ENCODE measurements at places on chromosomes 6 and 20.

GRCh38 chr6:78502386-78502887, 364.9 kb upstream of the IRAK1BP1 start:
- no peak for DNase-seq

- no peak for DNase-seq
Observed at GRCh38 chr20:15692570-15692969, 880.7 kb downstream of the KIF16B start.

GRCh38 chr20:45436732-45437485, 21.0 kb downstream of the PIGT start:
- peak; percentile 89 for DNase-seq

GRCh38 chr6:129683601-129684322, 26.2 kb downstream of the ARHGAP18 start:
- peak; percentile 64 for DNase-seq

- no peak for DNase-seq
Observed at GRCh38 chr6:144296973-144297372, 11.8 kb downstream of the UTRN start.

DNA sequence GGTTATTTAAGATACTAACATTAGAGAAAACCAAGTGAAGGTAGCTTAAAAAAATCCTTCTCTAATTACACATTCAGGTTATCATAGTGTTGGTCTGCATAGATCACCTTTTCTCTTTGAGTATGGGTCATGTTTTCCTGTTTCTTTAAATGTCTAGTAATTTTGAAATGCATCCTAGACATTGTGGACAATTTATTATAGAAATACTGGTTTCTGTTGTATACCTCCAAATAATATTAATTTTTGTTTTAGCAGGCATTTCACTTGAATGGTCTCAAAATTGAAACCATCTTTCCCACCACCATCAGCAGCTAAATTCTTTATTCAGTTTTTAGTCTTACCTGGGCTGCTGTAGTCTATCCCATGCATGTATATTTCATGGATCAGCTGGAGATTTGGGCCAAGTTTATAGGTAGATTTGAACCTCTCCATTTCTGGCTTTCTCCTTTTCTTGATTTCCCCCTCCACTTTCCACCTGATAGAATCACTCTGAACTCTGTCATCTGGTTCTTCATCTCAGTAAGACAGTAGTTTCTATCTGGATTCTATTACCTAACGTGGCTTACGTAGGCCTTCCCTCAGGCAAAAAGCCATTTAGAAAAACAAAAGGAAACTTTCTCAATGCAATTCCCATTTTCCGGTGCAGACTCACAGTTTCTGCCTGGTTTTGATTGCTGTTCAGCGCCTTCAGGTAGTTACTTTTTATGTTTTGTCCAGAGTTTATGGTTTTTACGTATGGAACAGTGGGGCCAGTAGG, 52.3 kb downstream of the ZFAND3 start:
- no peak for DNase-seq

DNA sequence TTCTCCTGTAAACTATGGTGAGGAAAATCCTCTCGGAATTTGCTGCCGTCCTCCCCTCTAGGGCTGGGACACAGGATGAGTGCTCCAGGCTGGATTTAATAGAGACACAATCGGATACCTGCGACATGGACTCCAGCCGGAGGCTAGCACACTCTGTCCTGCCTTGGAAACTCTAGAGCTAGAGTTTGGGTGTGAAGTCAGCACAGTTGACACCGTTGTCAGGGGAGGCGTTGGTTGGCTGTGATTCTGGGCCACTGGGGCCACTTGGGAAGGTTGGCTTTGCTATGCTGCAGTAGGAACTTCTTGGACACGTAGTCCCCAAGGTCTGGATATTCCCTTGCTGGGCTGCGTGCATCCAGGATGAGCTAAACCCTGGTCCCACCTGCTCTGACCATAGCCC, 169.4 kb downstream of the NRN1 start:
- no peak for DNase-seq

DNA sequence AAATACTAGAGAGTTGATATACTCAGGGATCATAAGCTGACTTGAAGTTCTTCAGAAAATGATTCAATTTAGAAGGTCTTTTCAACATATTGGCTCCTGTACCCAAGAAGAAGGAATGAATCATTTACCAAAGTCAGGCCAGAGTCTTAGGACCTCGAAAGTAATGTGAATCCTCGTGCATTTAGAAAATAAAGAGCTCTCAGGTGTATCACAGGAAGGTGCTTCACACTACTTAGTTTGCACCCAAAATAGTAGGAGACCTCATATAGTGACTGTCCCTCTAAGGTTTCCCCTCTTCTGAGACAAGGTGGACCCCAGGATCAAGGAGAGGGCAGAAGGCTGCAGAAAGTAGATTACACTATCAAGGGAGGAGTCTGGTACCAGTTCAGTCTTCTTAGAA, 71.8 kb downstream of the F13A1 start:
- DNase-seq = no peak

- DNase-seq = no peak
Observed at GRCh38 chr6:156026486-156027247, 571.0 kb upstream of the NOX3 start.

GRCh38 chr6:33312361-33313104, 1.3 kb downstream of the TAPBP start:
- DNase-seq = peak; percentile 79

- DNase-seq = no peak
Observed at GRCh38 chr6:48747040-48747439, 636.0 kb upstream of the PTCHD4 start.

DNA sequence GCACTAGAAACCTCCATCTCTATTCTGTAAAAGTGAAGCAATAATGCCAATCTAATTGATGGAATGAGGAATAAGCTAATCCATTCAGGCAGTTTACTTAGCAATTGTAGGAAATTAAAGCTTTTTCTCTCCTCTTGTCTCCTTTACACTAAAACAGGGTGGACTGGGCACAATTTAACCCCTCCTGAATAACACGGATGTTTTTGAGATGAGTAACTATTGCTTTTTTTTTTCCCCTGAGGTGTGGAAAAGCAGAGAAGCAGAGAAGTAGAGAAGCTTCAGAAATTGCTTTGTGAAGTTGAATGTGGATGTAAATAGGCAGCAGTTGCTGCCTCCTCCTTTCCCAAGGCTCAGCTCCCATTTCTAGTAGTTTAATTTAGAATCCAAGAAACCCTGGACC, 40.0 kb upstream of the GCNT2 start:
- no peak for DNase-seq

DNA sequence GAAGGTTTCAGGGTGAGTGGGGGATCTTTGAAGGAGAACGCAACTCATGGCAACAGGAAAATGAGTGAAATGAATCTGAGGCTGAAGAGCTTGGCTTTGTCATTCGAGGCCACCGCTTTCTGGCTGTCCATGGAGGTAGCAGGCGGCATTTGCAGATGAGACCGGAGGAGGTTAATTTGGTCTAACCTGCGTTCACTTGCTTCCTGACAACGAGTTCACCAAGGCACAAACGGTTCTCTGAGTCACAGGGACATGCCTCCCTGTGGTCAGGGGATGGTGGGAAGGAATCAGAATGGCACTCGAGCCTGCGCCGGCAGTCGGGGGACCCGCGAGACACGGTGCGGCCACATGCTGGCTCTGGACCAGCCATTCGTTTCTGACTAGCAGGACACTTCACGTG, 75.0 kb downstream of the IRF4 start:
- DNase-seq = no peak

- no peak for DNase-seq
Observed at GRCh38 chr6:129504456-129504855, 205.5 kb downstream of the ARHGAP18 start.

DNA sequence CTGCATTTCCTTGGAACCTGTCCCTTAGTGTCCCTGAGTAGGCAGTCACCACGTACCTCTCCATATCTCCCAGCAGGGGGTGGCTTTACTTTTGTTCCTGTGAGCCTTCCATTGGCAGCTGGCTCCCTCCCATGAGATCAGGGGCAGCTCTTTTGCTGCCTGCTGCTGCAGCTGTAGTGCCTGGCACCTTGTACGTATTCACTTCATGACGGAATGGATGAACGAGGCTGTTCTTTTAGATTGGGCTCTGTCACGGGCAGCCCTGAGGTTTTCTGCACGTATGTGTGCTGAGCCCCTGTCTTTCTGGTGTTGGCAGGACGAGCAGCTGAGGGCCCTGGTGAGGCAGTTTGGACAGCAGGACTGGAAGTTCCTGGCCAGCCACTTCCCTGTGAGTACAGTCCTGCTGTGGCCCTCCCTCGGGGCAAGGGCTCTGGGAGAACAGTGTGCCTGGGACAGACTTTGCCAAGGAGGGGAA, 14.6 kb downstream of the MYBL2 start:
- no peak for DNase-seq

DNA sequence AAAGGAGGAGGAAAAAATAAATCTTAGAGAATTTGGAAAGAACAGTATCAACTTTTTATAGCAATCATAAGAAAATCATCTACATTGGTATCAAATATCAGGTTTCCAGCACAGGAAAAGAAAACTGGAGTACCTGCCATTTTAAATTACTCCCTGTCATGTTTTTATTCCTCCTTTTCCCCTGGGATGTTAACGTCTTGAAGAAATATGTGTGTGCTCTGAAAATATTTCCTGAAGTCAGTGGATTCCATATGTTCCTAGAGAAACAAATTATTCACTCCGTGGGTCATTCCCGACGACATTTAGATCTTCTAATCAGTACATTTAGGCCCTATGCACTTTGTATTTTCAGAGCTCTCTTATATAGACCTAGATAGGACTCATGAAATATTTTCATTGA, 42.0 kb upstream of the RSPO3 start:
- no peak for DNase-seq

GRCh38 chr6:140923048-140923447, 1209.7 kb upstream of the GJE1 start:
- no peak for DNase-seq

- no peak for DNase-seq
Observed at GRCh38 chr6:114862819-114863218, 520.0 kb upstream of the HS3ST5 start.

DNA sequence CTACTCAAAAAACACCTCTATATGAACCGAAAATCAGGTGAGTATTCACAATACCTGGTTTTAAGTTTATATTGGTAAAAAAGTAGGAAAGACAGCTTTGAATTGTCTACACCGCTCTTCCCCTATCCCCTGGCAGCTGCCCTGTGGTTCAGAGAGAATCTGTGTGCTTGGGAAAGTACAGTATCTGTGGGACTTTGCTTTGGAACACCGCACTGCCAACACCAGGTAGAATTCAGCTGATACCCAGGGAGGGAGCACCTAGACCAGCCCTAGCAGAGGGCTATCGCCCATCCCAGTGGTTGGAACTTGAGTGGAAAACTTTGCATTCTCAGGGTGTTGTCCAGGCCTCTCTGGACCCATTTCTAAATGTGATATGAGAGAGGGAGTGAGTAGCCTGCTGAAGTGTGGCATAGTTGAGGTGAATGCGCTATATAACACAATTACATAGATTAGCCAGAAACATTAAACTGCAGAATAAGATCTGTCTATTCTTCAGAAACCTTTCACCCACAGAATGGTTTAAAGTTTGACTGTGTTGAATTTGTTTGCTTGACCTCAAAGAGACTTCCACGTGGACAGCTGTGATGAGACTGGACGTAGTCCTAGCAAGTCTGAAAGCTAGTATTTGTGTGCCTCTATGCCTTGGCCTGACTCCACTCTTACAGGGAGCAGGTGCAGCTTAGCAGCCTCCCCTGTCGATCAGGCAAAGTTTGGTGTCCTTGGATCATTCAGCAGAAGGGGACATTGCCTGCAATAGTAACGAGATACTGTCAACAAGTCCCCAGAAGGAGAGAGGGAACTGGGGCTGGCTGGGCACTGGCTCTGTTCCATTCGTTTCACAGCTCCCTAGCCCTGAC, 11.5 kb upstream of the MPC1 start:
- DNase-seq = no peak

GRCh38 chr6:6701864-6702263, 113.3 kb downstream of the LY86 start:
- no peak for DNase-seq

- no peak for DNase-seq
Observed at GRCh38 chr20:23396950-23397627, 24.2 kb downstream of the NAPB start.

GRCh38 chr20:258963-259362, 1.4 kb downstream of the DEFB132 start:
- DNase-seq = no peak

DNA sequence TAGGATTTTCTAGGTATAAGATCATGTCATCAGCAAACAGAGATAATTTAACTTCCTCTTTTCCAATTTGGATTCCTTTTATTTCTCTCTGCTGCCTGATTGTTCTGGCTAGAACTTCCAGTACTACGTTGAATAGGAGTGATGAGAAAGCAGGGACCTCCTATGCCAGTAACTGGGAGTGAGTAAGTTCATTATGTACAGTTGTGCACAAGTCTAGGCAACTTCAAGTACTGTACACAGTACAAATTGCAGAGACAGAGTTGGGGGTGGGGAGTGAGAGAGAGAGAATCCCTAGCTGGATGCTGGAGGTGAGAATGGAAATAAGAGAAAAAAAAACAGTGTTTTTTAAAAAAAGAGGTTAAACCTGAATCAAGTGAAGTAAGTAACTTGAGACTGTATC, 210.2 kb downstream of the MMUT start:
- no peak for DNase-seq

GRCh38 chr6:16766836-16767745, 5.8 kb upstream of the ATXN1 start:
- no peak for DNase-seq

DNA sequence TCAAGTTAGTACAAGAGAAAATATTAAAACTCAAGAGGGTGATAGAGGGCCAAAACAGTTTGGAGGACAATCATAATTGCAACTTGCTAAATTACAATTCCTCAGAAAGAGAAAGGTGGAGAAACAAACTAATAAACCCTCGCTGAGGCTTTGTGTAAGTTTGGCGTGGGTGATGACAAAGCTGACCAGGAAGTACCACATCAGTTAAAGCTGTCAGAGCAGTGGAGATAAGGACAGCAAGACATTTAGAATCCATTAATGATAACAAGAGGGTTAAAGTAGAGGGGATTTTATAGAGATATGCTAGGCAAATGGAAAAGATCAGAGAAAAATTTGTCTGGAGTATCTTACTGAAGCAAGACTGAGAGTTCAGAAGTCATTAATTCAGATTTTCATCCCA, 334.4 kb downstream of the TFAP2B start:
- DNase-seq = no peak

DNA sequence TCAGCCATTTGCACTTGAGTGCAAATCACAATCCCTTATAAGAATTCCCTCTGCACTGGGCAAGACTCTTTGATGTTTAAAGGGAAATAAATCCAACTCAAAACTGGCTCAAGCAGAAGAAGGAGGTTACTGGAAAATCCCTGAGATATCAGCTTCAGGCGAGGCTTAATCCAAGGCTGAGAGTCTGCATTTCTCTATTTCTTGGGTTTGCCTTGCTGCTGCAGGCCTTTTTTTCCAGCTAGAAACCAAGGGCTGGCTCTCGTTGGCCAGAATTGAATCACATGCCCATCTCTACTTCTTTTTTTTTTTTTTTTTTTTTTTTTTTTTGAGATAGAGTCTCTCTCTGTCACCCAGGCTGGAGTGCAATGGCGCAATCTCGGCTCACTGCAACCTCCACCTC, 11.7 kb downstream of the HCK start:
- no peak for DNase-seq

DNA sequence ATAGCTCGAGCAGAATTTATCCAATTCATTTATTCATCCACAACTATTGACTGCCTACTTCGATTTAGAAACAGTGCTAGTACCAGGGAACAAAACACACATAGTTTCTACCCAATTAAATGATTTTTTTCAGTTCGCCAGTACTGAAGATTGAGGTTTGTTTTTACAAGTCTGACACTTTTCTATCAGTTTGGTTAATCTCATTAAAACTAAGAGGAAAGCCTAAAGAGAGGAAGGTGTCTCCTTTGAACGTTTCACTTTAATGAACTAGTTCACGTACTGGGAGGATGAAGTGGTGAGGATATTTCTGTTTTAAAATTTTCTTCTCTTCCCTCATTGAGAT, 570 bp upstream of the ANKS1A start:
- no peak for DNase-seq

GRCh38 chr6:166304106-166304505, 4.1 kb downstream of the PRR18 start:
- no peak for DNase-seq

Data from stimulated activated CD4-positive, alpha-beta T cell treated with anti-CD3 and anti-CD28 coated beads, Interleukin-2, amount 100 ng/mL, for 24 hours (primary cell).